ENCODE measurements at places on chromosomes 2 and 18. TPM values are rescaled to one million over a fixed set of nuclear protein-coding genes. Genes with fewer than 3 reads are reported as not detected.

MYCN gene
- total RNA-seq, result 1.1 TPM

ERICH2 gene
- total RNA-seq, result not detected

NFU1 gene
- total RNA-seq, result 44.0 TPM

FAM124B gene
- 2.1 TPM for total RNA-seq

ANKRD30BL gene
- 0.14 TPM for total RNA-seq

UGT1A10 gene
- total RNA-seq, result not detected

SLC38A11 gene
- 1.3 TPM for total RNA-seq

SLC8A1 gene
- 121 TPM for total RNA-seq

ASB18 gene
- total RNA-seq, result not detected

ABCB11 gene
- not detected for total RNA-seq
